ENCODE measurements at places on chromosomes 12 and 14.

GRCh38 chr14:97757491-97757890 lies 960.3 kb downstream of the VRK1 start:
- DNase-seq = no peak

DNA sequence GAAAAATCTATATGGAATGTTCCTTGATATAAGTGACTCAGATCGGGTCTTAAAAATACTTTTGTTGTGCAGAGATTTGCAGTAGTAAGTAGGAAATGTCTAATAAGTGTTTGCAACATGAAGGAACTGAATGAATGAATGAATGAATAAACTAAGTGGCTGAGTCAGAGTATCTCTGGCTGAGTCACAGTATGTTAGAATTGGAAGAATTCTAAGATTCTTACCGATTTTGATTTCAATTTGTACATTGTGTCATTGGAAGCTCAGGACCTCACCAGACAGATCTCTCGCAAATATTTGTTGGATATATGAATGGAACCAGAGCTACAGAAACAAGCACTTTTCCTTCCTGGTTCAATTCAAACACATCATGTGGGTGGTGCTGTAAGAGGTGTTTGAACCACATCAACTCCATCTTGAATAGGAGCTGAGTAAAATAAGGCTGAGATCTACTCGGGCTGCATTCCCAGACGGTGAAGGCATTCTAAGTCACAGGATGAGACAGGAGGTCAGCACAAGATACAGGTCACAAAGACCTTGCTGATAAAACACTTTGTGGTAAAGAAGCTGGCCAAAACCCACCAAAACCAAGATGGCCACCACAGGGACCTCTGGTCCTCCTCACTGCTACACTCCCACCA lies 123.9 kb upstream of the FOXN3 start:
- no peak for DNase-seq

- no peak for DNase-seq
Measured at GRCh38 chr12:106897082-106897481, 58.6 kb upstream of the TMEM263 start.

- no peak for DNase-seq
Measured at GRCh38 chr12:43316520-43316919, 235.5 kb downstream of the ADAMTS20 start.

DNA sequence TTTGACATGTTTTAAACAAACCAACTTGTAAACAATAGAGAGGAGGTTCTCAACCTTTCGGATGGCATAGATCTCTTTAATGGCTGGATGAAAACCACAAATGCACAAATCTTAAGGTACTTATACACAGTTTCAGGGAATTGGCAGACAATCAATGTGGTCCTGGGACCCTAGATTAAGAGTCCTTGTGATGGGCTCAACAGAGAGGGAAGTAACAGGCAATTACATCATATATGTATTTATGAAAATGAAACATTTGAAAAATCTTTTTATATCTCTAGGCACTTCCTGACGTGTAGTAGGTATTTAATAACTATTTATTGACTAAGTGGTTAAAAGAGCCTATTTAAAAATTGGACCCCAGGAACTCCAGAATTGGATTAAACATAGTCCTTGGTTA lies 897 bp downstream of the ACTR10 start:
- no peak for DNase-seq

DNA sequence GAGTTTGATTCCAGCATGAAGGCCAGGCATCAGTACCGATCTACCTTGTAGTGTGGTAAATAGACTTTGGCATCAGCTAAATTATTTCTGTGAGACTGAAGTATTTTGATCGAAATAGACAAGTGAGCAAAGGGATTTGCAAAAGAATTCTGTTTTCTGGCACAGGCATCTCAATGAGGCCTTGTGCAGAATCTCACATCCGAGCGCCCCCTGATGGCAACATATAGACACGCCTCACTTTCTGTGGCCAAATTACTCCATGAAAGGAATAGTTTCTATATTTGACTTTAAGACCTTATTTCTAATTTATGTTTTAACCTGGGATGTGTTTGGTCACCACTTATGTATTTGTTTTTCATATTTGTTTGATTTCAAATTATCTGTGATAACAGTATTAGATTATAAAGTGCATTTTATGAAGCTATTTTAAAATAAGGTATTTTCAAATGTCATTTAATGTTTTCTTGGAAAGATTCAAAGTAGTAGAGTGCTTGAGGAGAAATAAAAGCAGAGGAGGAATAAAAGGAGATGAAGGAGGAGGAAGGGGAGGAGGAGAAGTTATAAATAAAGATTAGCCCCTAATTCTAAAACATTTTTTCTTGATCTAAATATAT lies 731.9 kb downstream of the NRXN3 start:
- no peak for DNase-seq

DNA sequence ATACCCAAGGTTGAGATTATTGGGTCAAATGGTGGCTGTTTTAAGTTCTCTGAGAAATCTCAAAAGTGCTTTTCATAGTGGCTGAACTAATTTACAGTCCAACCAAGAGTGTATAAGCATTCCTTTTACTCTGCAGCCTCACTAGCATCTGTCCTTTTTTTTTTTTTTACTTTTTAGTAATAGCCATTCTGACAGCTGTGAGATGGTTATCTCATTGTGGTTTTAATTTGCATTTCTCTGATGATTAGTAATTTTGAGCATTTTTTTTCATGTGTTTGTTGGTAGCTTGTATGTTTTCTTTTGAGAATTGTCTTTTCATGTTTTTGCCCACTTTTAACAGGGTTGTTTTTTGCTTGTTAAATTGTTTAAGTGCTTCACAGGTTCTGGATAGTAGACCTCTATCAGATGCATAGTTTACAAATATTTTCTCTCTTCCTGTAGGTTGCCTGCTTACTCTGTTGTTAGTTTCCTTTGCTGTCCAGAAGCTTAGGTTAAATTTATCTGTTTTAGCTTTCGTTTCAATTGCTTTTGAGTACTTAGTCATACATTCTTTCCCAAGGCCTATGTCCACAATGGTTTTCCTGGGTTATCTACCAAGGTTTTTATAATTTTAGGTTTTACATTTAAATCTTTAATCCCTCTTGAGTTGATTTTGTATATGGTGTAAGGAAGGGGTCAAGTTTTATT lies 881.3 kb upstream of the SEL1L start:
- DNase-seq = no peak

Data from stimulated activated CD8-positive, alpha-beta memory T cell treated with anti-CD3 and anti-CD28 coated beads, Interleukin-4, amount 100 ng/mL, for 1 hour (primary cell).